ENCODE measurements at places on chromosomes 7 and 10.
A peak's percentile ranks its signal among the peaks of the same experiment; 100 is the strongest.

DNA sequence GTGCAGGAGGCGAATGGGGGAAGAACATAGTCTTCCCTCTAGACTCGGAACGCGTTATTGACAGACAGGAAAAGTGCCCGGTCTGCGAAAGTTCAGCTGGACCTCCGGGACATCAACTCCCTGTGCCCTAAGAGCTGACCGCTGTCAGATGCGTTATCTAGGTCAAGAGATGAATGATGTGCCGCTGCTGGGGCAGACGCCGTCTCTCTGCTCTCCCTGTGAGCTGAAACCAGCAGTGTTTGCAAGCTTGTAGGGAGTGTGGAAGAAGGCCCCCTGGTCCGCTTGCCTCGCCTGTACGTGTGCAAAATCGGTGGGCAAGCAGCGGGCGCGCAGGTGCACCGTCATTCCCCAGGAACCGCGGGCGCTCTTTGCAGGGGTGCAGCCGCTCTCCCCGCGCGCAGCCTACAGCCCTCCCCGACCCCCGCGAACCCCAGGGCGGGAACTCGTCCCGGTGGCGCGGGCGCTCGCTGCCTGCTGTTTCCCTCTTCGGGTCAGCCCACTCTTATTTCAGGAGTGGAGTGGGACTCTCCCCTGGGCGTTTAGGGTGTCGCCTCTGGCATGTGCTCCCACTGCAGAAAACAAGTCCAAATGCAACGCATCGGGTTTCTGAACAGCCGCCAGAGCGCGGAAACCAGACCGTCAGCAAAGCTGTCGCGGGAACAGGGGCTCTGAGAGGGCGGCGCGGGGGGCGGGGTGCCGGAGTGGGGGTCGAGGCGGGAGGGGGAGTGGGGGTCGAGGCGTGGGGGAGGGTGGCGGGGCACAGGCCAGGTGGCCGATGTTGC, 1.8 kb upstream of the PFKFB3 start:
- DNase-seq, result peak; percentile 21

- no peak for DNase-seq
Observed at GRCh38 chr10:125565046-125565445, 117.9 kb downstream of the TEX36 start.

DNA sequence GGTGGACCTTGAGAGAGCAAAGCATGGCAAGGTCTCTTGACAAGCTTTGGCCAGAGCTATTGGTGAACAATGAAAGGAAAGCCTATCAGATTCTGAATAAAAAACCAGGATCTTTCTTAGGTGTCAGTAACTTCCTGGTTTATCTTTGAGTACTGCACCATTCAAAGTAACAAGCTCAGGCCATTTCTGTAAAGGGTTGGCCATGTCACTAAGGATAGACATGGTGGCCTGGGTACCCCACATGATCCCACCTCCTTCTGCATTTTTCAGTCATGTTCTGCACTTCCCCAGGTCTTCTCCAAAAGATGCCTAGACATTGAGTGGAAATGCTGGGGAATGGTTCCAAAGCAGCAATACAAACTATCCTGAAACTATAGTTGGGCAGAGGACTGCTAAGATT, 242.0 kb downstream of the ARHGAP12 start:
- DNase-seq, result no peak

GRCh38 chr7:25887795-25888559, 264.0 kb upstream of the NFE2L3 start:
- no peak for DNase-seq

DNA sequence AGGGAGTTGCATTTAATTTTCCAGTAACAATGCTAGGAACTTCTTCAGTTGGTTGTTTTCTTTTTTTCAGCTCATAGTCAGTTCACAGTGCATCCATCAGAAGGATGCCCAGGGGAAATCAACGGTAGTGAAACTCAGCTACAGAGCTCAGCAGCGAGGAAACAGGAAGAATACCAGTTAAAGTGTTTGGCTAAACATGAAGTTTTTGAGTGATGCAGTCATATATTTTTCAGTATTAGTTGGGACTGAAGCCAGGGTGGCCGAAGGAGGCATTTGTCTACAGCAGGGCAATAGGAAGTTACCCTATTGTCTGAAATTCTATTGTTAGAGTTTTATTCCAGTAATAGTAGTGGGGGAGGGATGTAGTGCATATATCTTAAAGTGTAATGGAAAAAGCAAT, 45.3 kb upstream of the MALRD1 start:
- DNase-seq, result no peak

DNA sequence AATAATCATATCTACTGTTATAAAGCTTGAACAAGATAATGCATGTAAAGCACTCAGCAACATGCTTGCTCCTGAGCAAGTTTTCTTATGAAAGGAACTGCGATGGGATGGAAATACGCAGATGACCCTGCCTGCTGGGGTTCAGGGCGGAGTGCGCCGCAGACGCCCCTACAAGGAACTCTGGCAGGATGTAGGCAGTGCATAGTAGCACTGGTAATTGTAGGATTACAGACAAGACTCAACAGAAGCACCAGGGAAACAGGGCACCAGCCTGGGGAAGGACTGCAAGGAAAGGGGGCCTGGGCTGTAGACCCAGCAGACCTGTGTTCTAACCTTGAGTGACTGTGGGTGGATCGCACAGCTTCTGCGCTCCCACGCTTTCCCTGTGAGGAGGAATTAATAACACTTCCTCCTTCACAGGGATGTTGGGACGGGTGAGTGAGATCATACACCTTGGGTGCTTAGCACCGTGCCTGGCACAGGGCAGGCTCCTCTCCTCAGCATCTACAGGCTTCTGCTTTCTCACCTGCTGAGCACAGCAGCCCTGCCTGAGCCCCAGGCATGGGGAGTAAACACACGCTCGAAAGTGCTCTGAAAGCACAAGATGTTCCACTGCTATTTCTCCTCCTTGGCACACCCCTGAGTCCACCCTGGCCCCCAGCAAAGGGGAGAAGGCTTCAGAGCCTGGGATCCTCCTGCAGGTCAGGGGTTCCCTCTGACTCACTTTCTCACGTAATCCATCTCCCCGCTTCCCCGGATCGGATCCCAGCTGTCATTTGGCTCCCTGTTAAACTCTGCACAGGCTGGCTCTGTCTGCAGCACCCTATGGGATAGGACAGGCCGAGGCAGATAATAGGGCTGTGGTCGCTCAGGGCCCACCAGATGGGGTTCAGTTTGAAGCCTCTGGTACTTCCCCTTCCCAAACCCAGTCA, 19.2 kb downstream of the ITPRIP start:
- no peak for DNase-seq

DNA sequence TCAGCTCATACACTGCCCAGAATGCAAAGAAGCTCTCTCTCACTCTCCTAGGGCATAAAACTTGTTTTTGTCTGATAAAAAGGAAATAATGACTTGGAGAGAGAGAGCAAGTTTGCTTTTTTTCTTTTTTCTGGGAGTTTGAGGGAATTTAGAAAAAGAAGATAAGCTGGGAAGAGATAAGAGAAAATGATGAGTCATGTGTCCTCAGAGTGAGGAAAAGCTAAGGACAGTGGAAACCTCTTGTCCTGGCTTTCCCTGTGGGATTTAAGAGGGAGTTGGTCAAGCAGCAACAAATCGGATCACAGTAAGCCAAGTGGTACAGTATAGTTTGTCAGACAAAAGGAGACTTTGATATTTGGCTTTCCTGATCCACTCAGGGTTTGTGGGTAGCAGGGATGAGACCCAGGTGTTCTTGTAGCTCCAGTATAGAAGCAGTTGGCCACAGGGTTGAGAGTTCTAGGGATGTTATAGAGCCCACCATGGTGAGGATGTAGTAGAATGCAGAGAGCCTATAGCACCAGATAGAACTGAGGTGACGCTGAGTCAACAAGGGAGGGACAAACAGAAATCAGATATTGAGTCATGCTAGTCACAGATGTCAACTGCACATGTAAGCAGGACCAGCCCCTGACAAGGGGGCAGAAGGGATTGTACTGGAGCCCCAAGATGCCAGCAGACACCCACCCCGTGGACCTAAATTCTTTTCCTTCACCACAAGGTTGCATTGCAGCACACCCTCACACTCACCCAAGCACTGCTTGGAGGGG, 219.3 kb upstream of the TAC1 start:
- DNase-seq, result no peak

- DNase-seq, result no peak
Observed at GRCh38 chr7:120304674-120305073, 31.7 kb downstream of the KCND2 start.

DNA sequence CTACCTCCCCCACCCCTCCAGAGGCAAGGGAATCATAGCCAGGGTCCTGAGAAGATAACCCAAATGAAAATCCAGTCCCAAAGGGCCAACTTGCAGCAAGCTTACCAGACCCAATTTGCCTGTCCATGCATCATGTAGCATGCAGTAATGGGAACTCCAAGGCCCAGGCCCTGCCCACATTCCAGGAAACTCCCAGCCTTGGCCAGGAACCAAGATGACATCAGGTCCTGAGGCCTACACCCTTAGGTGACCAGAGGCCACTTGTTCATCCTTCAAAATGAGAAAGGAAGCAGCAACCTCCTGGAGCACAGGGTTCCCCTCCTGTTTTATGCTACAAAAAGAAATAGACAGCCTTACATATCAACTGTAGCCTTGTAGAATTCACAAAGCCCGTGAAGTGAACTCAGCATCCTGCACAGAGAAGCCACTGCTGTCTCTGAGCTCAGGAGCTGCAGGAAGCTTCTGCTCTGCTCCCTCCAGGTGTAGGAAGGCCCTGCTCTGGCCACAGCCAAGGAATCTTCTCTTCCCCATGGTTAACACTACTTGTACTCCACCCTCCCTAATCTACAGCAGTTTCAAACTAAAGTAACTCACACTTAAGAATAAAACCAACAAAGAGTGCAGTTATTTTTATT, 30.3 kb upstream of the GRB10 start:
- no peak for DNase-seq

GRCh38 chr7:19413443-19413965, 268.3 kb upstream of the FERD3L start:
- no peak for DNase-seq

GRCh38 chr7:133690740-133691139, 436.4 kb upstream of the LRGUK start:
- no peak for DNase-seq

GRCh38 chr7:18896343-18896975, 221.0 kb downstream of the TWIST1 start:
- DNase-seq, result no peak

DNA sequence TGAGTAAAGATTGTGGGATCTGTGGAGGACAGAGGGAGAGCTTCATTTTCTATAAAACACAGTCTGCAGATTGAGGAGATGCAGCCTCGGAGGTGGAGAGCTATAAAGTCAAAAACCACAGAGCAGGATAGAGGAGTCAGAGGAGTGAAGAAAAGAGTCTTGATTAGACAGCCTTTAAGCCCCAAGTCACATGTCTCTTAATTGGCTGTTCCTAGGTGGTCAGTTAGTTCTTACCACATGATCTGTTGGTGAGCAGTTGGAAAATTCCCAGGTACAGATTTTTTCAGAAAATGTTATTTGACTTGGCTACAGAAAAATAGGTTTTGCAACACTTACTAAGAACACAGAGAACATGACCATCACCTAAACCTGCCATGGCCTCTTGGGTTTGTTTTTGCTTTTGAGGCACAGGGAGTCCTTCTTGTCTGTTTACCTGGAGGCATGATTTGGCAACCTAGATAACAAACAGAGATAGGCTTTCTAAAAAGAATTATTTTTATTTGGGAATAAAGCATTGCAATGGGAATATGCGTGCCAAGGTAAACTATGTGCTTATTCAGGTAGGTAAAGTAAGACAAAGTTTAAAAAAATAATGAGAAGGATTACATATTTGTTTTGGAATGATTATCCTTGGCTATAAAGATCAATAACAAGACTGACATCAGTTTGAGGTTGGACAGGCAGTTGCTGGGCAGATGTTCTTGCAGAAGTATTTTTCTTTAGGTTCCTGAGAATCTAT, 604 bp upstream of the CYP3A43 start:
- no peak for DNase-seq

- DNase-seq, result no peak
Observed at GRCh38 chr7:137768366-137768765, 78.4 kb downstream of the DGKI start.

DNA sequence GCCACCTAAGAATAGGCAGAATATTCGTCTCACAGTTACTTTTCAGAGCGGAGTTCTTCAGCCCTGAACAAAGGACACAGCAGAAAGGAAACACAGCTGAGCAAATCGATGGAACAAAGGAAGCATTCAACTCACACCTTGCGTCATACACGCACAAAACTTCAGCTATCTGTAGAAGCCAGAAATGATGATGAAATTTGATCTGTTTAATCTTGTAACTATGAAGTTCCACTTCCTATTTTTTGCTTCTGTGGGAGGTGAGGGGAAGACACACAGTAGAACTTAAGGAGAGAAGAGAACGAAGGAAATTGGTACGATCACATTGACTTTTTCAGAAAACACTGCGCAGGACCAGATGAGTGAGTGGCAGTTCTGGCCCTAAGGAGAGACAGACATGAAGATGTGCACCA, 26.2 kb downstream of the FAM171A1 start:
- DNase-seq, result no peak

DNA sequence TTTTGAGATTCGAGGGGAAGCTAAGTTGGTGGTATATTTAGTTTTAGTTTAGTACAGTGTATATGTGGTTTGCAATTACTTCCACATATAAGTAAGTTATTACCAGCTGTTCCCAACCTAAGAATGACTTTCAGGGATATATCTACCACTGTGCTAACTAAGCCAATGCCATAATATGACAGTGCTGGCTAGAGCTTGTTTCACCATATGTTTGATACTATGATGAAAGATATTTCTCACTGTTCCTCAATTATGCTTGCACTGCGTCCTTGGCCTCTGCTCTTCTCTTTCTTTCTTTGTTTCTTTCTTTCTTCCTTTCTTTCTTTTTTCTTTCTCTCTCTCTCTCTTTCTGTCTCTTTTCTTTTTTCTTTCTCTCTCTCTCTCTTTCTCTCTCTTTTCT, 113.8 kb upstream of the SKAP2 start:
- DNase-seq, result no peak

DNA sequence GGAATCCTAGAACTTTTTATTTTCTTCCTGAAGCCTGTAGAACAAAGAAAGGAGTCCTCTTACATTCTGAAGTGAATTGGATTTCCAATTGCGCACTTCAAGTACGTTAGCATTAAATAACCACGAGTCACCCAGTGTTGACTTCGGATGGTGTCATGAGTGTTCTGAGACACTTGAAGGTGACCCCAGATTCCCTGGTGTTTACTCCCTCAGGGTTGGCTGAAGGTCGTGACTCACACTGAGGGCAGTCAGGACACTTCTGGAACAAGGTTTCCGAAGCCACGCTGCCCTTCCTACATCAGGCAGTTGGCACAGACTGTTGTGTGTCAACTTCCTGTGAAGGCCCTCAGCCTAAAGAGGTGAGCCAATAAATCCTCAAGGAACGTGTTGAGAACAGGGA, 186.6 kb upstream of the CELF2 start:
- DNase-seq, result no peak

- DNase-seq, result no peak
Observed at GRCh38 chr7:159104188-159104920, 40.3 kb downstream of the VIPR2 start.

GRCh38 chr7:537911-538634, 18.4 kb upstream of the PDGFA start:
- DNase-seq, result no peak

- DNase-seq, result no peak
Observed at GRCh38 chr10:112926906-112927688, 22.9 kb upstream of the TCF7L2 start.

DNA sequence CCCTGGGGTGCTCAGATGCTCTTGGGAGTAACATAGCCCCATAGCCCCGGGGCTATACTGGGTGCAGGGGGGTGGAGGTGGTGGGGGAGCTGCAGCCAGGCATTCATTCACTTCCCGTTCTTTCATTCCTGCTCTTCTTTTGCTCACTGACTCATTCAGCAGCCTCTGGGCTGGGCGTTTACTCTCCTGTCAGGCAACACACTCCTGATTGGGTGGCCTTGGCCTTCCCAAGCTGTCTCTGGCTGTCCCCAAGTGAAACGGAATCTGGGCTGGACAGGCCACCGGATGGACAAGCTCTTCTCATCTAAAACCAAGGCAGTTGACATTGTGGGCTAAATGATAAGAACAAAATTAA, 34.6 kb downstream of the CHST3 start:
- DNase-seq, result no peak
